ENCODE measurements at places on chromosomes 5 and 9. TPM values are rescaled to one million over a fixed set of nuclear protein-coding genes. Genes with fewer than 3 reads are reported as not detected.

TRIM52 gene
- total RNA-seq: 21.2 TPM

PPIC gene
- total RNA-seq: 29.3 TPM

ARL14EPL gene
- not detected for total RNA-seq

CFAP157 gene
- not detected for total RNA-seq

SIT1 gene
- not detected for total RNA-seq

CER1 gene
- not detected for total RNA-seq

STPG3 gene
- total RNA-seq: not detected

TOR4A gene
- 38.3 TPM for total RNA-seq

MUSK gene
- total RNA-seq: not detected

PCDHGB4 gene
- total RNA-seq: 3.6 TPM

SLC4A9 gene
- not detected for total RNA-seq

TMEM171 gene
- not detected for total RNA-seq

DNA sequence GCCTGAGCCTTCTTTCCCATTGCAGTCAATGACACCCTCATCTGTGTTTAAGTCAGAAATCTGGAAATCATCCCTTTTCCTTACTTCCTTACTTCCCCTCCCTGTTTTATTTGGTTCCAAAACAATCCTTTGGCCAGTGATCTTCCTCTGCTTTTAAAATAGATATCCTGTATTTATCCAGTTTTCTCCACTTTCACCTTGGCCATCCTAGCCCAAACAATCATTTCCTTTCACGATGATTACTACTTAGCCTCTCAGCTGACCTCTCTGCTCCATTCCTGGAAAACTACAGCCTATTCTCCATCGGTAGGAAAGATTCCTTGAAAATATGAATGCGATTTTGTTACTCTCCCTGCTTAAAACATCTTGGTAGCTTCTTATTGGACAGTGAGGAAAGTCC lies 565.4 kb downstream of the TLR4 start:
- H3K4me1 ChIP-seq: no peaks in the 10 kb centered on the region
- no peak for DNase-seq
- no peak overlapping the region for H3K27ac ChIP-seq
- H3K4me3 ChIP-seq: no peak overlapping the region
- H3K36me3 ChIP-seq: no peaks in the 10 kb centered on the region

DNA sequence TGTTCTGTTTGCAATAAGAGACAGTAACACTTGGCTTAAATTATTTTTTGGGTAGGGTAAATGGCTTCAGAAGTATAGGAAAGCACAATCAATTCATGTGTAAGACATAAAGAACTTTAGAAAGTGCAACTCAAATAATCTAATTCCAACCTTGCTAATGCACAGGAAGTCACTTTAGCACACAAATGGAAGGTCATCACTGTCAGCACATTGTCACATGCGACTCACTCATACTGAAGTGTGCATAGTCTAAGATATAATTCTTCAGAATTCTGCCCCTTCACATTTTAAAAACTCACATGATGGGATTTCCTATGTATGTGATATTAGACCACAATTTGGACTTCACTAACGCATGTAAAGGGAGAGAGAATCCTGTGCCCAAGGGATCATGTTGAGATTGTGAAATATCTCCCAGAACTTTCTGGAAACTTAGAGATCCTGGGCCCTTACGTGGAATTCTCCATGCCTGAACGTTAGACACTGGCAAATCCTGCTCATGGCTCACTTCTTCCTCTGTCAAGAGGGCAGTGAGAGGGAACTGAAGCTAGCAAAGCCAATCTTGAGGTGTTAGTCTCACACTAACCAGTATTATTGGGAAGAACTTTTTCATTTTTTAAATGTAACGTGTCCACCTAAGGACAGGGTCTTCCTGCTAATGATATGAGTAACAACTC lies 403.2 kb upstream of the PTGER4 start:
- no peak for DNase-seq
- H3K27me3 ChIP-seq: no peaks in the 10 kb centered on the region
- no peaks in the 10 kb centered on the region for H3K4me1 ChIP-seq
- no peak overlapping the region for H3K27ac ChIP-seq

DNA sequence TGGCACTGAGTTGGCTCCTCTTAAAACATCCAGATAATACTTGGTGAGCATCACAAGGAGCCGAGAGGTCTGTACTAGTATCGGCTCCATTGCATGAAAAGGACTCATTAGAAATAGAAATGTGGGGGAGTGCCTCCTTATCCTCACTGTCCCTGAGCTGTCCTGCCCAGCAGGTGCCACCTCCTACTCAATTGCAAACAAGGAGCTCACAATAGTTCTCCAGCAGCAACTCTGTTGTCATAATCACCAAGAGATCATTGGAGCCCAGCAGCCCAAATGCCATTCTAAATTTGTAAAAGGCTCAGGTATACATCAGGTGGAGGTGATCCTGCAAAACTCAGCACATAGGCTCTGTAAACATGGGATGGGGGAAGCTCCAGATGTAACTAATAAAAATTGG lies 99.1 kb downstream of the PLK2 start:
- H3K4me3 ChIP-seq: no peak overlapping the region
- H3K27ac ChIP-seq: no peak overlapping the region
- H3K4me1 ChIP-seq: no peaks in the 10 kb centered on the region
- DNase-seq: no peak
- no peaks in the 10 kb centered on the region for H3K27me3 ChIP-seq

GRCh38 chr9:76927540-76928240 lies 21.8 kb upstream of the PRUNE2 start:
- no peak overlapping the region for H3K4me3 ChIP-seq
- no peaks in the 10 kb centered on the region for H3K36me3 ChIP-seq
- DNase-seq: no peak
- no peaks in the 10 kb centered on the region for H3K27me3 ChIP-seq

GRCh38 chr5:178797101-178797521 lies 62.6 kb upstream of the ZNF354B start:
- no peak for DNase-seq
- no peaks in the 10 kb centered on the region for H3K36me3 ChIP-seq
- no peak overlapping the region for H3K4me3 ChIP-seq
- H3K4me1 ChIP-seq: no peaks in the 10 kb centered on the region
- H3K27ac ChIP-seq: no peak overlapping the region

- DNase-seq: no peak
- H3K4me3 ChIP-seq: no peak overlapping the region
- no peaks in the 10 kb centered on the region for H3K36me3 ChIP-seq
- H3K4me1 ChIP-seq: peaks cover 3% of the 10 kb centered on the region
- no peaks in the 10 kb centered on the region for H3K27me3 ChIP-seq
Observed at GRCh38 chr5:72378639-72379289, 58.6 kb downstream of the PTCD2 start.

DNA sequence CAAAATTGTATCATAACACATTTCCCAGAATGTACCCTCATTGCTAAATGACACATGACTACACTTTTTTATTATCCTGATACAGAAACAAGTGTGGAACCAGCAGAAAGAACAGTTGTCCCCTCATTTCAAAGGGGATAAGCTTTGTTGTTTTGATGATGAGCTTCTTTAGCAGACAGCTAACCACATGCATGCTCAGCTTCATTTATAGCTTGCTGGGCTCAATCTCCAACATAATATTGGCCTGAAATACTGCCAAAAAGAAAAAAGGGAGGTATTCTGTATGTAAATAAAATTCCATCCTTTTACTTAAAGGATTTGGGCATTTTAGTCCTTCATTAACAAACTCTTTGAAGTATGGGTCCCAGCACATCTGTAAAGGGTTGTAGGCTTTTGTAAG lies 120.4 kb downstream of the SPATA31D1 start:
- no peaks in the 10 kb centered on the region for H3K27me3 ChIP-seq
- H3K36me3 ChIP-seq: no peaks in the 10 kb centered on the region

DNA sequence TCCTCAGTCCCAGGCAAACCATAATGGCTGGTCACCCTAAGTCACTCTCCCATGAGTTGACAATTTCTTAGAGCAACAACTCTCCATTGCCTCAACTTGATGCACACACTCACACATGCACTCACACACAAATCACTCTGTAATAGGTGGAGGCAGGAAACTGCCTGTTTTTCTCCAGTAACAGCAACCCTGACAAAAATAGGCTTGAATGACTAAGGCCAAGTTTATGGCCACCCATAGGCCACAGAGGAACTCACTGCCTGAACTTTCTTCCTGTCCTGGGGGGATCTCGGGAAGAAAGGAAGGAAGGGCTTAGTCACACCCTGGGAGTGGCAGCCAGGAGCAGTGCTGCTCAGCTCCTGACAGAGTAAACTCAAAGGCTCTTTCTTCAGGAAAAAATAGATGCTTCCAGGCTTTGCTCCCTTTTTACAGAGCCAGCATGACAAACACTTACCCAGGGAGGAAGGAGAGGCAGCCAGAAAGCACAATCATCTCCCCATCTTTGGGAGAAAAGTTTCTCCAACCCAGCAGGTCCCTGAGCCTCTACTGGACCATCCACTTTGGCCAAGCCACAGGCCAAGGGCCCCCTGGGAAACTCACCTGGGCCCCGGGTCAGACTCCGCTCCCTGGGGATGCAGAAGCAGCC lies 368 bp downstream of the SH3TC2 start:
- DNase-seq: no peak
- H3K27me3 ChIP-seq: no peaks in the 10 kb centered on the region
- H3K36me3 ChIP-seq: no peaks in the 10 kb centered on the region

DNA sequence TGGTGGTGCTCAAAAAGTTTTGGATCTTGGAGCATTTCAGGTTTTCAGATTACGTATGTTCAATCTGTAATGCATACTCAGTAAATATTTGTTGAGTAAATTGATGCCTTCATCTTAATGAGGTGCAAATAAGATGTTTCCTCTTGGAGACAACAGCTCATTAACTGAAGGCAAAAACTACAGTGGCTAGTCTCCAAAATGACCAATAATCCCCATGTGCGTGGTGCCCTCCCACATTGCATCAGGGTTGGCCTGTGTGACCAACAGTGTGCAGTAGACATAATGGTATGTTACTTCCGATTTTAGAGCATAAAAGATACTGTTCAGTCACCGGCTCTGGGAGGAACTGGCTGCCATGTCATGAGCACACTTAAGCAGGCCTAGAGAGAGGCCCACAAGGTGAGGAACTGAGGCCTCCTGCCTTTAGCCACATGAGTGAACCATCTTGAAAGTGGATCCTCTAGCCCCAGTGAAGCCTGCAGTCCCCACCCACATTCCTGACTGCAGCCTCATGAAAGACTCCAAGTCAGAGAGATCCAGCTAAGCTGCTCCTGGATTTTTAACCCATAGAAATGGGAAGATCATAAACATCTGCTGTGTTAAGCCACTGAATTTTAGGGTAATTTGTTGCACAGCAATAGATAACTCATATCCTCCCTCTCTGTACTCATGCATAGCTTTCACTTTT lies 55.7 kb downstream of the LIFR start:
- no peak overlapping the region for H3K27ac ChIP-seq
- no peaks in the 10 kb centered on the region for H3K27me3 ChIP-seq
- no peak overlapping the region for H3K4me3 ChIP-seq
- peaks cover 23% of the 10 kb centered on the region for H3K36me3 ChIP-seq
- DNase-seq: no peak
- no peaks in the 10 kb centered on the region for H3K4me1 ChIP-seq

- H3K4me1 ChIP-seq: peaks cover 31% of the 10 kb centered on the region
- H3K4me3 ChIP-seq: peak overlapping the region; percentile 93
- no peaks in the 10 kb centered on the region for H3K27me3 ChIP-seq
- H3K36me3 ChIP-seq: peaks cover 37% of the 10 kb centered on the region
- peak overlapping the region; percentile 93 for H3K27ac ChIP-seq
- no peak for DNase-seq
Observed at GRCh38 chr9:35691334-35691650, 1.6 kb upstream of the TPM2 start.

GRCh38 chr5:59645380-59645779 lies 248.1 kb downstream of the PDE4D start:
- no peak for DNase-seq
- no peaks in the 10 kb centered on the region for H3K36me3 ChIP-seq
- no peak overlapping the region for H3K27ac ChIP-seq
- peaks cover 2% of the 10 kb centered on the region for H3K4me1 ChIP-seq
- no peaks in the 10 kb centered on the region for H3K27me3 ChIP-seq

- H3K4me1 ChIP-seq: no peaks in the 10 kb centered on the region
- H3K27ac ChIP-seq: no peak overlapping the region
- no peaks in the 10 kb centered on the region for H3K36me3 ChIP-seq
- DNase-seq: no peak
- no peak overlapping the region for H3K4me3 ChIP-seq
- no peaks in the 10 kb centered on the region for H3K27me3 ChIP-seq
Observed at GRCh38 chr5:145951071-145951470, 14.7 kb downstream of the SH3RF2 start.

- no peaks in the 10 kb centered on the region for H3K27me3 ChIP-seq
- H3K27ac ChIP-seq: no peak overlapping the region
- no peak overlapping the region for H3K4me3 ChIP-seq
- H3K36me3 ChIP-seq: no peaks in the 10 kb centered on the region
- DNase-seq: no peak
Observed at GRCh38 chr5:143162810-143163209, 240.7 kb downstream of the NR3C1 start.

DNA sequence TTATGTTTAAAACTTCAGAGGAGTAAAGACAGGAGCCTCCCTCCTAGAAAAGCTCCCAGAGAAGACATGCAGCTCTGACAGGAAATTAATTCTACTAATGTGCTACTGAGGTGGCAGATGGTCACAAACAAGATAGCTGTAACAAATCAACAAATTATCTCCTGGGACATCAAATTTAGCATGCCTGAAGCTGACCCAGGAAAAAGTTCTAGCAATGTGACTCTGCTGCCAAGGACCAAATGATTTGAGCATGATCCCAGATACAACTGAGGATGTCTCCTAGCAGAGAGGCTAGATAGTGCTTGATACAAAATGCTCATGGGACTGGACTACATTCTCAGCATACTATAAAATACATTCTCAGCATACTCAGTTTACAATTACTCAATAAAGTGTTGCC lies 413.5 kb upstream of the SMC2 start:
- H3K27ac ChIP-seq: no peak overlapping the region
- H3K4me1 ChIP-seq: no peaks in the 10 kb centered on the region
- H3K36me3 ChIP-seq: no peaks in the 10 kb centered on the region

DNA sequence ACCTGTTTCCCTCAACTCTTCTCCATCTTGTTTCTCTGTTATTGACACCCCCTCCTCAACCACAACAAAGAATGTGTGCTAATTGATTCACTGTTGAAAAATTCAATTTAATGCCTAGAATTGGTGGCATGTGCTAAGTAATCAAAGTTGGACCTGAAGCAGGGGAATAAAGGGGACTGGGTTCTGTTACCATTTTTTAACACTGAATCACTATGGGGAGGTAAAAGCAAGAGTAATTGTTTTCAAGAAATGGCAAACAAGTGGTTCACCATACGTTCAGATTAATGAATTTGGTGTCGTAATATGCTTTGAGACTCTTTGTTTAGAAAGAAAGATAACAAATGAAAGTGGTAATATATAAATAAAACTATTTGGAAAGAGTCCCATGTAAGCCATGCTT lies 17.0 kb upstream of the SSBP2 start:
- DNase-seq: no peak
- no peak overlapping the region for H3K27ac ChIP-seq
- no peak overlapping the region for H3K4me3 ChIP-seq
- H3K36me3 ChIP-seq: no peaks in the 10 kb centered on the region
- H3K4me1 ChIP-seq: peaks cover 3% of the 10 kb centered on the region
- H3K27me3 ChIP-seq: no peaks in the 10 kb centered on the region

DNA sequence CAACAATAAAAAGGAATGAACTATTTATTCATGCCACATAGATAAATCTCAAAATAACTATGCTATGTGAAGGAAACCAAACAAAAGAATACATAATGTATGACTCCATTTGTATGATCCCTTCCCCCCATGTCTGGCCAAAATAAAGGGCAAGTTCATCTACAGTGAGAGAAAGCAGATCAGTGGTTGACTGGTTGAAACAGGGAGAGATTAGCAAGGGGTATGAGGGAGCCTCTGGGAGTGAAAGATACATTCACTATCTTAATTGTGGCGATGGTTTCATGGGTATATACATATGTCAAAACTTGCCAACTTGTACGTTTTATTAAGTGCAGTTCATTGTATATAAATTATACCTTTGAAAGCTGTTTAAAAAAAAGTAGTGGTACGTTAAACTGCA lies 4.8 kb downstream of the PSMD5 start:
- no peak overlapping the region for H3K4me3 ChIP-seq
- H3K36me3 ChIP-seq: peaks cover 9% of the 10 kb centered on the region
- H3K27me3 ChIP-seq: no peaks in the 10 kb centered on the region
- no peak overlapping the region for H3K27ac ChIP-seq
